ENCODE measurements at places on chromosomes 6 and 20.

DNA sequence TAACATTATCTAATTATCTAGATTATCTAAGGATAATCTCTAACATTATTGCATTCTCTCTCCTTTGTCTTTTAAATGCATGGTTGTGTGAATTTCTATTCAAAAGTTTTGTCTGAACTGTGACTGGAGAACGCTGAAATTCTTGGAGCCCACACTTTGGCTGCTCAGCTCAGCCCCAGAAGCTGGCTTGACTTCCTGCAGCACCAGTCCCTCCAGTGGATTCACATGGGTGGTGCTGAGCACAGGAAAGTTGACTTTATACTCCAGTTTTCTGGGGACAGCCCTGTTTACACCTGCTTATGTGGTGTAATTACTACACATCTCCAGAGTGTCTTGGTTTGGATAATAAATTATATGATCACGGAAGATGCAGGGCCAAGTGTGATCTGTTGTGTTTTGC lies 255.1 kb upstream of the NOX3 start:
- no peak for DNase-seq

- no peak for DNase-seq
Observed at GRCh38 chr6:138331444-138331843, 46.3 kb upstream of the SMIM28 start.

DNA sequence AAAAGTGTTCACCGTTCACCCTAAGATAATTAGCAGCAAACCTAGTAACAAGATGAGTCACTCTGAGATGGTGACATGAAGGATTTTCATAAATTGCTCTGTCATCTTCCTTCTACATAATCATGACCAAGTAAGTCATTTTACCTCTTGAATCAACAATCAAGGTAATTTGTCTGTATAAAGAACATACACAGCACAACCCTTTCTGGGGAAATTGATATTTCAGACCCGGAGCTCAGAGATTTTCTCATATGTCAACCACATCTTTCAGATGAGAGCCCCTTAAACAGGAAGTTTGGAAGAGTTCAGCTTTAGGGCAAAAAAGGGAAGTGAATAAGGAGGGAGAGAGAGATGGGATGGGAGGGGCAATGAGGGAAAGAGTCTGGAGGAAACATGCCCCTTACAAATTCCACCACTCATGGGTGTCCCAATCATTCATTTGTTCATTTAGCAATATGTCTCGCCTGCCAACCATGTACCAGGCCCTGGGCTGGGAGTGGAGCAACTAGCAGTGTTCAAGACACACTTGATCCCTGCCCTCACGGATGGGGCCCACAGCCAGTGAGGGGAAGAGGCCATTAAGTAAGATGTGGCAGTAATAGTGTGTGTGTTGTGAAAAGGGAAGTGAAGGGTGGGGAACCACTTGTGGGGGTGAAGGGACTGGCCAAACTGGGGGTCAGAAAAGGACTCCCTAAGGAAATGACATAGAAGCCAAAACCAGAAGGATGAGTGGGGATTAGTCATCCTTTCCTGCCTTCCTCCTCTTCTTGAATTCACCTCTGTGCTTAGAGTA lies 190.9 kb downstream of the MAFB start:
- no peak for DNase-seq

DNA sequence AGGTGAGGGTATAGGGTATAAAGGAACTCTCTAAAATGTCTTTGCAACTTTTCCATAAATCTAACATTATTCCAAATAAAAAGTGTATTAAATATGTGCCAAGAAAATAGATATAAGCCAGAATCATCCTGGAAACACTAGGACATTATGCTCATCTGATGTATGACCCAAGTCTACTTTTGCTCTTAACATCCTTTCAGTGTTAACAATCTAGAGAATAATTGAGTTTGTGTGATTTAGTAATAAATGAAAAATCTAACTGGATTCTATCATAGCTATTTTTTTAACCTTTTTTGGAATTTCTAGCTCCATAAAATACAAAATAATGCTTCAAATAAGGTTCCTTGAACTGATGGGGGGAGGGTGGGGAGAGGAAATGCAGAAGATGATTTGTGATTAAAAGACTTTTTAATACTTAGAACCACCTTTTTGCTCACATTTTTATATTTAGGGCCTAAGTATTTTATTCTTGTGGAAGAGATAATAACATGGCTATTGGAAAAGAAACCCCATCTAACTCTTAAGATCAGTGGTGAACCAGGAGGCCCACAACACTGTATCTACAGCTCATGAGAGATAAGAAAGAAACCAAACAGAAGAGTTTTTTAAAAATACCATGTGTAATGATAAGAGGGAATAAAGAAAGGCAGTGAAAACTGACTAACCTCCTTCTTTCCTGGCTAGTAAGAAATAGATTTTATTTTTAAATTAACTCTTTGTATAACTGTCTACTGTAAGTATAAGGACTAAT lies 68.5 kb downstream of the PDSS2 start:
- DNase-seq, result no peak

DNA sequence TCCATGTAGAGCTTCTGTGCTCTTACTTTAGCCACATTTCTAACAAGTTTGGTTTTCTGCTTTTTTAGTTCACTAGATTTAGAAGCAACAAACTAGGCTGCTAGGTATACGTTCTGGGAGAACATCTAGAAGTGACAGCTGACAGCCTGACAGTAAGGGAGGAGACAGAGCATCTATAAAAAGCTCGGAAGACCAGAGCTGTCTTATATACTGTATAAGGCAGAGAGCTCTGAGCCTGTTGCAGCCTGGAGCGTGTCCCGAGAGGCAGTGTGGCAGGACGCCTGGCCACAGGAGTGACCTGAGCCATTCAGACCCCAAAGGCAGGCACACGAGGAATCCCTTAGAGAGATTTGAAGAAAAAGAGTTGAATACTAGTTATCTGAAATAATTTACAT lies 24.6 kb downstream of the PPP1R14C start:
- DNase-seq, result no peak

Measured in T-helper 2 cell (primary cell).